ENCODE measurements at places on chromosomes 1 and 21. TPM values are rescaled to one million over a fixed set of nuclear protein-coding genes. Genes with fewer than 3 reads are reported as not detected.

DNA sequence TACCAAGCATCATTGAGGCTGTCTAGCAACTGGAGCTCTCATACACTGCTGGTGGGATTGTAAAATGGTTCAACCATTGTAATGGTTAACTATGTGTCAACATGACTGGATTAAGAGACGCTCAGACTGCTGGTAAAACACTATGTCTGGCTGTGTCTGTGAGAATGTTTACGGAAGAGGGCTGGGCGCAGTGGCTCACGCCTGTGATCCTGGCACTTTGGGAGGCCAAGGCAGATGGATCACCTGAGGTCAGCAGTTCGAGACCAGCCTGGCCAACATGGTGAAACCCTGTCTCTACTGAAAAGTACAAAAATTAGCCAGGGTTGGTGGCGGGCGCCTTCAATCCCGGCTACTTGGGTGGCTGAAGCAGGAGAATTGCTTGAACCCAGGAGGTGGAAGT, 4.8 kb upstream of the FCRLA start:
- DNase-seq = no peak

Gene SLC30A10
- not detected for total RNA-seq

DNA sequence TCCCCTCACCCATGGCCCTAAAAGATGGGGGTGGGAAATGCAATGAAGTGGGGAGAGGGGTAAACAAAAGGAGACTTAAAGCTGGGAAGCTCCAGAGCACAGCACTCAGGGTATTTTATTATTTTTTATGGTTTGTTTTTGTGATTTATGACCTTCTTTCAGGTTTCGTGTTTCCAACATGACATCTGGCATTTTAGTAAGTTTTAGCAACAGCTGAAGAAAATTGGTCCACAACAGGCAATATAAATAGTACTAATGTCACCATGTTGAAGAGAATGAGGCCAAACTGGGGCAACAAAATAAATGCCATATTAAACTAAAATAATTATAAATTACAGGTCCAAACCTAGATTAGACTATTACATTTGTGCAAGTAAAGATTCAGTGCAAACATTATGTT, 56.3 kb downstream of the TBX15 start:
- DNase-seq = no peak

Gene MRTO4
- total RNA-seq = 51.9 TPM

DNA sequence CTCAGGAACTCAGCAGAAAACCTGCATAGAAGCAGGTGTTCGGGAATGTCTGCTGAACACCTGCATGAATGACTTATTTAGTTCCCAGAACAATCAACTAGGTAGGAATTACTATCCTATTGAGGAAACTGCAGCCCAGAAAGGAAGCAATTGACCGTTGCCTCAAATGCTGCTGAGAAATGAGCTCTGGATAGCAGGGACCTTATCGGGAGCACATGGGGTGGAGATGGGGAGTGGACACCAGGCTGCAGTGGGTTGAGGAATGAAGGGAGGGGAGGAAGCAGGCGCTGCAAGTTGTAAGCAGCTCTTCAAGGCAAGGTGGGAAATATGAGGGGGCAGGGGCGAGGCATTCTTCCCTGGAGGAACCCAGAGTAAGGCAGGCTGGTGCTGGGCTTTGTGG, 10.8 kb upstream of the CDCP2 start:
- no peak for DNase-seq

GRCh38 chr1:174998569-174999215, 1.1 kb upstream of the CACYBP start:
- peak; percentile 75 for DNase-seq
